ENCODE measurements at places on chromosomes 6 and 20.

DNA sequence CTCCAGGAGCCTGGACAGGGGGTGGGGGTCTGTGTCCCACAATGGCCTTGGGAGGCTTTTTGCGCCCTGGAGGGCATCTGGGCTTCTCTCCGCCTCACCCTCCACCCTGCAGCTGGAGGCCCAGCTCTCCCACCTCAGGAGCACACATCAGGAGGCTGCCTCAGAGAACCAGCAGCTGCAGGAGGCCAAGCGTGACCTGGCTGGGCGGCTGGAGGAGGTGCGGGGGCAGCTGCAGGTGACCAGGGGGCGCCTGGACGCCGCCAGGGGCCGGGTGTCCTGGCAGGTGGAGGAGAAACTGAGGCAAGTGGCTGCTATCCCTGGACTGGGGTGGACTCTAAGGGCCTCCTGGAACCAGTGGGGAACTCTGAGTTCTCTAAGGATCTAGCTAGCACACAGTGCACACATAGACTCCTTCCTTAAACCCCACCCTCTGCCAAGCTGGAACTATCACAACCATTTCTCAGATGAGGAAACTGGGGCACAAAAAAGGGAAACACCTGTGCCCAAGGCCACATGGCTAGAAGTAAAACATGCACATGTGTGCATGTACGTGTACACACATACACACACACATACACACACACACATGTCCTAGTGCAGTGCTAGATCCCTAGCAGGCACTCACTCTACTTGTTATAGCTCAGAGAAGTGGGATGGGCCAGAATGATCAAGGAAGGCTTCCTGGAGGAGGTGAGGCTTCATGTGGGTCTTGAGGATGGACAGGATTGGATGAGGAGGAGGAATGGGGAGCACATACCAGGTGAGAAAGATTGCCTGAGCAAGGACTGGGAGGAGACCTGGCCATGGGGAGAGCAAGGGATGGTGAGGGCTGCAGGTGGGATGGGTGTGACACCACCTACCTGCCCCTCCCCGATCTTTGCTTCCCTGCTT lies 22.9 kb downstream of the RAB44 start:
- no peak for DNase-seq

GRCh38 chr20:5785146-5785545 lies 34.9 kb downstream of the SHLD1 start:
- no peak for DNase-seq

DNA sequence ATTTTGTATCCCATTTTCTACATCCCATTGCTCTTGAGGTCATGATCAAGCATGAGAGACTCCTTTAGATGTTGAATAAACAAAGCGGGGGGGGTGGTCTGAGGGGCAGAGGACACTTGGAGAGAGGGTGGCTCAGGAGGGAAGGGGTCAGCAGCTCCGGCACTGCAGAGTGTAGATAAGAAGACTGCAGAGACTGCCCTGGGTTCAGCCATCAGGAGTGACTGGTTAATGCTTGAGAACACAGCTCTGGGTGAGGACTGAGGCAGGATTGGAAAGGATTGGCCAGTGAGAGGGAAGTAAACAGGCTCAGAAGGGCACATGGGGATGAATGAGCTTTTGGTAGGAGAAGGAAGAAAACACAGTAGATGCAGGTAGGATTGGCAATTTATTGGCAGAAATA lies 205.3 kb upstream of the CNR1 start:
- DNase-seq = no peak

DNA sequence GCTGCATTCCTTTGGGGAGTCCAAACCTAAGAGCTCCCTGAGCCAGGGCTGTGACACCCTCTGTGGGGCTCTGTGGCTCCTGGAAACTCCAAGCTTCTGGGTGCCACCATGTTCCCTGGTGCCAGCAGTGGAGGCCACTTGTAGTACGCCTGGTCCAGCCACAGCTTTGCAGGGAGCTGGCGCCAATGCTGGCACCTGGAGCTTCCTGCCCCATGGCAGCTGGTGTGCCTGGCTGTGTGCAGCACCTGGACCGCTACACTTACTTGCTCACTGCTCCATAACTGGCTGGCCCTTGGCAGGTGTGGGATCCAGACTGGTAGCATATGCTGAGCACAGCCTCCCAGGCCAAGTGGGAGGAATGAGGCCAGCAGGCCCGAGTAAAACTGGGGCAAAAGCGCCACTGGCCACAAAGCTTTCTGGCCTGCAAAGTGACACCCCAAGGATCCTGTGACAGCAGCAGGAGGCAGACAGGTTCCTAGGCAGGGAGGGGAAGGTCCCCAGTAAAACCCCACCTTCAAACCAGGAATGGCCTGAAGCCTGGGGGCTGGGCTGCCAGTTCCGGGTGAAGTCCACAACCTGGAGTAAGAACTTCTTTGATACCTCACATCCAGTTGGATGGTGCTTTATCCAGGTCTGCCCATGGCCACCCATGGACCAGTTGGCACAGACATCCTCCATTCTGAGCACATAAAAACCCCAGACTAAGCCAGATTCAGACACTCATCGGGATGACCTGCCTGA lies 461.0 kb downstream of the TBC1D32 start:
- DNase-seq = no peak

DNA sequence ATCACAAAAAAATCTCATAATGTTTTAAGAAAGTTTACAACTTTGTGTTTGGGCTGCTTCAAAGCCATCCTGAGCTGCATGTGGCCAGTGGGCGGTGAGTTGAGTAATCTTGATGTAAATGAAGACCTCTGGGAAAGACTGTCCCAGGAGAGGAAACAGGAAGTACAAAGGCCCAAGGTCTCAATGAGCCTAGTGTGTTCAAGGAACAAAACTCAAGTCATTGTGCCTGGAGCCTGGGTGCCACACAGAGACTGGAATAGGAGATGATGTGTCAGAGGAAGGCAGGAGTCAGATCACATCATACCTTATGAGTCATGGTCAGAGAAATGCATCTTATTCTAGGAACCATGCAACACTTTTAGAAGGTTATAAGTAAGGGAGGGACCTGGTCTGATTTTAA lies 51.5 kb downstream of the COL19A1 start:
- DNase-seq = no peak

- DNase-seq = no peak
These were observed 82.6 kb downstream of the SLC24A3 start for GRCh38 chr20:19295076-19295475.

DNA sequence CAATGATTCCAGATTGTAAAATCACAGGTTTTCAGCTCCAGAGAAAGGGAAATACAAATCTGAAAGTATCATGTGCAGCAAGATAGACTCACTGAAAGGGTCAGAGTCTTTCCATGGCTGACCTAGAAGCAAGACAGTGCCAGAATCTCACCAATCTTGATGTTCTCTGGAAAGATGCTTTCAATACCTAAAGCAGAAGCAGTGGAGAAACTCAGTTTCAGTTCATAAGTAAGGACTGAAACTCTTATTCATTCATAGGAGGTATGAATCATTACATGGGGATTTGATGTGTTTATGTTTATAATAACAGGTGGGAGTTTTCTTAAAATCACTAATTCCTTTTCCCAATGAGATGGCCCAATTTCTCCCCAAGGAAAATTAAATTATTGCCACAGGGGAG lies 42.5 kb downstream of the SLC2A12 start:
- DNase-seq = no peak

GRCh38 chr6:106973836-106974335 lies 643 bp downstream of the CD24 start:
- no peak for DNase-seq

- DNase-seq = no peak
These were observed 808.4 kb upstream of the CITED2 start for GRCh38 chr6:140182821-140183220.

DNA sequence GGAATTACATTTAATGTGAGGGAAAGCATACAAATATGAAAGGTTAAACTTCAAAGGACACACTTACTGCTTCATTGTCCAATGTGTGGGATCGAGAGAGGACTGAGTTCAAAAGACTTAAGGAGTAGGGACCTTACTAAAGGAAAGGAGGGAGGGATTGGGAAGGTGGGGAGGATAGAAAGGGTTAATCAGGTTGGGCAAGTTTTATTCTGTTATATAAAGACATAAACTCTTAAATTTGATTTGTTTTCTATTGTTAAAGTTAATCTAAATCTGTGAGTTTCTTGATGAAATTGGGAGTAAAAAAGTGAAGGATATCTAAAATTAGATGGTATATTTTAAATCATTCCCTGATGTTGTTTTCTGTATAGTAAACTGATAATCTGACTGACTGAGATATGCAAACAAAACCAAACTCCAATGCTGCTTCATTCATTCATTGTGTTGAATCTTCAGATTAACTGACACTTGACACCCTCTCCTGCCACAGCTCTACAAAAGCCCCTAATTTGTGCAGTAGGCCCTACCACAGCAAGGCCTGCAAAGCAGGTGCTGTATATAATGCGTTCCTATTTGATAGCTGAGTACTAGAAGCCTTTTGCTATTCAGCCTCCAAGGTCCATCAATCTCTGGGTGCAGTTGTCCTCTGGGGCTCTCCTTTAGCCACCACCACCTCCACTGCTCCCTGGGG lies 1.3 kb upstream of the UBE2J1 start:
- DNase-seq = no peak

DNA sequence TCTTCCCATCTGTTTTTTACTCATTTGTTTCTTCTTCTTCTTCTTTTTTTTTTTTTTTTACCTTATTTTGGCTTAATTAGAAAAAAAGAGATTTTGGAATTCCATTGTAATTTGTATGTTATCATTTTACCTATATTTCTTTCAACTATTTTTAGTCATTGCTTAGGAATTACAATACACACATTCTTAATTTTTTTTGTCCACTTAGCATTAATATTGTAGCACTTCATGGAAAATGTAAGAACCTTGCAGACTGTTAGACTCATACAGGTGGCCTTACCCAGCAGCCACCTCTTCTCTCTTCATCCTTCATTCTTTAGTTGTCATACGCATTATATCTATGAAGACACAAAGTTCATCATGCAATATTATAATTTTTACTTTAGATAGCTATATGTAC lies 5.8 kb upstream of the SLC18B1 start:
- no peak for DNase-seq

- no peak for DNase-seq
These were observed 7.4 kb upstream of the SLC52A3 start for GRCh38 chr20:775679-776135.

DNA sequence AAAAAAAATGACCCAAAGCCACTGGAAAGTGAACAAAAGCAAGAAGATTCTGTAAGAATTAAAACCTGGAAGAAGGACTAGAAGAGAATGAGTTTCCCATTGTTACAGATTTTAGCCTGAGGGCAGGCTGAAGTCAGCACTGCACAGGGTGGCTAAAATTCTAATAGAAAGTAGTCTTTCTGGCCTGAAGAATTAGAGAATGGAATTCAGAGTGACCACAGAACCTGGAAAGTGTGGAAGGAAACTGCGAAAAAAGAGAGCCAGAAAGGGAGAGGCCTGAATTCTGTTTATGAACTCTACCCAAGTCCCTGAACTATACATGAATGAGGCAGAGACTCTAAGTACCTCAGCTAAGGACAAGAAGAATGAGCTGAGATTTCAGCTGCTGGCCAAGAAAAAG lies 38.9 kb upstream of the FILIP1 start:
- no peak for DNase-seq

- no peak for DNase-seq
These were observed 52.7 kb downstream of the RPP21 start for GRCh38 chr6:30397697-30398096.

DNA sequence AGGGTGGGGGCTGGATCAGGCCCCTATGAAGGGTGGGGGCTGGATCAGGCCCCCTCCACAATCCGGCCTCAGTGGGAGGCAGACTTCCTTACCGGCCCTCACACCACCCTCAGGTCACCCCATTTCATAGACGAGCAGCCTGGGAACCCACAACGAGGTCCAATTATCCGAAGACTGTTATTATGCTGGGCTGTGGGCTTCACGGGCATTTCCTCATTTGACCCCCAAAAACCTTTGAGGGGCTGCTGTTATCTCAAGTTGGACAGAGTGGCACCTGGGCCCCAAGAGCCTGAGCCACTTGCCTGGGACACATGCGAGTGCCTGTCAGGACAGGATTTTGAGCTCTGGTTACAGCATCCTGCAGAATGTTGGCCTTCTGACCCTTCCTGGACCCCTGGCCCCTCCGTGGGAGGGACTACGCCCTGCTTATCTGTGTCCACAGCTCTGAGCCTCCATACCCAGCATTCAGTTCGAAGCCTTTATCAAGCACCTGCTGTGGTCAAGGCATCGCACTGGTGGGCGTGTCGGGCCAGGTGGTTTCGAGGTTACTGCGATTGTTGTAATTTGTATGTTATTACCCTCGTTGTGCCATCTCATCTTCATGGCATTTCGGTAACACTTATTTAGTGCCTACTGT lies 34.5 kb upstream of the PCMTD2 start:
- DNase-seq = no peak

- no peak for DNase-seq
These were observed 336.7 kb downstream of the DHX35 start for GRCh38 chr20:39298571-39299506.

DNA sequence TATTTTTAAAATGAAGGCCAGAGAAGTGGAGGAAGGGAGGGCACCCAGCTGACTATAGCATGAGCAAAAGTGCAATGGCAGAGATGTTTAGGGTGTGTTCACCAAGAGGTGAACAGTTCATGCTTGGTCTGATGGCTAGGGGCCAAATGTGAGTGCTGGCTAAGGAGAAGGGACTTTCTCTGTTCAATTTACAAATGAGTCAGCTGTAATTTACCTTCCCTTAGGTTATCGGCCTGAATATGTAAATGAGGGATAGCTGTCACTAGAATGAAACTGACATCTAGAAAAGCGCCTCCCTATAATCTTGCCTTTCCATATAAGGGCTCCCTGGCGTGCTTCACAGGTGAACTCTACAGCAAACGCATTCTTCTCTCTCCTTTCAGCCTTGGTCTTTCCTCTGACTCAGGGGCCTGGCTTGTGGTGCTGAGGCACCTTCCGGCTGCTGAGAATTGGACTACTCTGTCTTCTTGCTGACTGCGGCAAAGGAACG lies 114.7 kb upstream of the BACH2 start:
- DNase-seq = no peak

- DNase-seq = no peak
These were observed 14.0 kb downstream of the ZC2HC1B start for GRCh38 chr6:143878272-143878760.

GRCh38 chr6:79495246-79495645 lies 42.0 kb downstream of the LCA5 start:
- DNase-seq = no peak

- DNase-seq = no peak
These were observed 3.0 kb downstream of the SRC start for GRCh38 chr20:37348792-37349516.

GRCh38 chr20:44983093-44983674 lies 16.9 kb downstream of the STK4 start:
- DNase-seq = no peak

GRCh38 chr6:134315189-134315588 lies 2.7 kb downstream of the SGK1 start:
- DNase-seq = no peak

Data from SIG-M5 (cell line).